ENCODE measurements at places on chromosomes 12 and 14.

DNA sequence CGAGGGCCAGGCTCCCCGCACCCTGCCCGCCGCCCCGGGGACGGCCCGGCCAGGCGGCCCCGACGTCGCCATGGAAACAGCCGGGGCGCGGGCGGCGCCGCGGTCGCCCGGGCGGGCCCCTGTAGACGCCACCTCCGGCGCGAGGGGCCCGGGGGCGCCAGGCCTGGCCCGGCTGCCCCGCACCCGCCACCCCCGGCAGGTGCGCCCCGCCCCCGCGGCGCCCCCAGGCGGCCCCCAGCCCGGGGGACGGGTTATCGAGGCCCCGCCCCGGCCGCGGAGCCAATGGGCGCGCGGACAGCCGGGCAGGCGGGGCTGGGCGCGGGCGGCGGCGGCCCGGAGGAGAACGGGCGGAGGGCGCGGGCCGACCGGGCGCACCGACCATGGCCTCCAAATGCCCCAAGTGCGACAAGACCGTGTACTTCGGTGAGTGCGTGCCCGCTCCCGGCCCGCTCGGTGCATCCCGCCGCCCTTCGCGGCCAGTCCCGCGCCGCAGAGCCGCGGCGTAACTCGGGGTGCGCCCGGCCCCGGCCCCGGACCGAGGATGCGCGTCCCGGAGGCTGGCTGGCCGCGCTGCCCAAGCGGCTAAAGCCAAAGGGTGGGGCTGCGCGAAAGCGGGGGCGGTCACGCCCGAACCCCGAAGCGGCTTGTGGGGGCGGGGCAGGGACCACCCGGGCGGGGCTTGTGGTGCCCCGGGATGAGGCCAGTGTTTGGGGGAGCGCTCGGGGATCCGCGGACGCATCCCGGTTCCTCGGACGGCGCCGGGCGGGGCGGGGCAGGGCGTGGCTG lies at the start of gene CRIP2:
Gene CRIP2 (plus strand): TSS at position 339 of the 786 bp plus-strand sequence. CDS start 42 bp downstream, at position 381.
- DNase-seq, result peak; percentile 49

DNA sequence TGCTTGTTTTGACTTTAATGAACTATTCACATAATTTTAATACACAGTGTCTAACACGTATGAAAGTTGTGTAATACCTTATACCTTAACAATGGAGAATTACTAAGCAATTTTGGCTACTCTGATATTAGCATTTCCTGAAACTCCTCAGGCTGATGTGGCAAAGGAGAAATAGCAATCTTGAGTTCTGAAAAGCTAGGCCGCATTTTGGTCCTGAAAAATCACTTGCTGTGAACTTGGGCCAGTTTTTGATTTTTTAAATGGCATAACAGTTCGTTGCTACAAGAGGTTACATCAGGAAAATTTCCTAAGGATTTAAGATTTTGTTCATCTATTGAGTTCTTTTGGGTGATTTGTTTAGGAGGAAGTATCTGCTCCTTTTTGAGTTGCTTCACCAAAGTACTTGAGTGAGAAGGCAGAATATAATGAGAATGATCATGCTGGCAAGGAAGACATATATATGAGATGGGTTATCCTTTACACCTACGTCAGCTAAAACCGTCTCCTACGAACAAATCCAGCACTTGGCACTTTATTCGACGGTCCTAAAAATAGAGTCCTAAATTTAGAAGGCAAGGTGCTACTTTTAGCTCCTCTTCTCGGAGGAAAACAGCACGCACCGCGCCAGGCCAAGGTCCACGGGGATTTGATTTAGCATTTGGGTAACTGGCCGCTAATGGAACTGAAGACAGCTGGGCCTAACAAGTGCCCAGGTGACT lies 32.2 kb downstream of the MIA2 start:
- peak; percentile 36 for DNase-seq

- DNase-seq, result no peak
Observed at GRCh38 chr14:51308866-51309265, 68.8 kb downstream of the TMX1 start.

DNA sequence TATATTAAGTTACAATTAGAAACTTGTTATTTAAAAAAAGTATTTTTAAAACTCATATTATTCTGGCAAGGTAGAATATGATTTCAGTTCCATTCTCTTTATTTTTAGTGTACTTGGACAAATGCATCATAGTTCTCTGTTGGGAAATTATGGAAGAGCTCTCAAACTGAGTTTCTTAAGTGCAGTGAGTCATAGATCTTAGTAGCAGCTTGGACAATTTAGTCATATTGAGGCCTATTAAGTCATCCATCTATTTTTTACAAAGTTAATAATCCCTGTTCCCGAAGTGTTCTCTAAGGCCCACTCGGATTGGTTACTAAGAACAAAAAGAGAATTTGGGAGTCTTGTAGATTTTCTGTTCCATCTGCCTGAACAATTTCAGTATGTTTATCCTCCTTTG lies 113.9 kb downstream of the ANO4 start:
- no peak for DNase-seq

DNA sequence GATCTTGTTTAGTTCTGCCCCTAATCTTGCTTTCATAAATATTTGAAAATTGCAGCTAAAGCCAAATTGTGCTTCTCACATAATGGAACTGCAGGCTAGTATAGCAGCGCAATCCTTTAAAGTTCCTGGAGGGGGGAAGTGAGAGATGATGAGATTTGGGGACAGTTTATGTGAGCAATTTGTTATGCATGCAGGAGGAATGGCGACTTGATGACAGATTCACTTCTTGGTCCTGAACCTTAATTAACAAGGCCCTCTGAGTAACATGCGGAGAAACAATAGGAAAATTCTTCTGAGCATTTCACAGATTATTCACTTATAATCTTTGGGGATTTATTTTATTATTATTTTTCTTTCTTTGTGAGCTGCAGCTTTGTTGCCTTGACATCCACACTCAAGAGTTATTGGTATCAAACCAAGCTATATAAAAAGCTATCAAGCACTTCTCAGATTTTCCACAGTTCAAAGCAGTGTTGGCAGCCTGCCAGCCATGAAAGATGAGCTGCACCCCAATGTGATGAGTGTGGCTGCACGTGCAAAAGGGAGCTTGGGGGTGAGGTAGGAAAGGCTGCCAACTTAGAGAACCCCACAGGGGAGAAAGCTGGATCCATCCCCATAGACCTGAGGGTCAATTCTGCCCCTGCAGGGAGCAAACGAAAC lies 1662.2 kb upstream of the FLRT2 start:
- DNase-seq, result no peak

- DNase-seq, result peak; percentile 100
Observed at GRCh38 chr12:31728917-31729640, at the start of gene AMN1. AMN1 (minus strand) TSS chr12:31729021; CDS start chr12:31729008, 13 bp downstream.

GRCh38 chr14:51304941-51305340 lies 64.9 kb downstream of the TMX1 start:
- no peak for DNase-seq

- no peak for DNase-seq
Observed at GRCh38 chr14:28589792-28590191, 176.8 kb upstream of the FOXG1 start.

DNA sequence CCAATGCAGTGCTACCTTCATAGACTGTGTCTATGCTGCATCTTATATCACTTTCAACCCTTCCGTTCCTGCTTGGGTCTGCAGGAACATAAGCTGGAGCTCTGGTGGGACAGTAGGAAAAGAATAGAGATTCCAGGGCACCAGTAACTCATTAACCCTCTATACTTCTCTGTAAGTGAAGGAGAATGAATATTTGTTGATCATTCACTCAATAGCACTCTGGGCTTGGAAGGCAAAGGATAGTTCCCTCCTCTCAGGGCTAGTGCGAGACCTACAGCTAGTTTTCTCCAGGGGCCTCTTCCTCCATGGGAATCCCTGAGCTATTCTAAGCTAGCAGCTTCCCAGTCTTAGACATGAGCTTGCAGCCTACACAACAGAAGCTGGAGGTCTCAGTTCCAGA lies 84.7 kb downstream of the BMP4 start:
- DNase-seq, result no peak

GRCh38 chr12:112349431-112349830 lies 32.8 kb downstream of the HECTD4 start:
- no peak for DNase-seq

All from hematopoietic multipotent progenitor cell (in vitro differentiated cells).